ENCODE measurements at places on chromosomes 11 and 22.

GRCh38 chr11:65169164-65169641, 830 bp upstream of the SPDYC start:
- DNase-seq = no peak

DNA sequence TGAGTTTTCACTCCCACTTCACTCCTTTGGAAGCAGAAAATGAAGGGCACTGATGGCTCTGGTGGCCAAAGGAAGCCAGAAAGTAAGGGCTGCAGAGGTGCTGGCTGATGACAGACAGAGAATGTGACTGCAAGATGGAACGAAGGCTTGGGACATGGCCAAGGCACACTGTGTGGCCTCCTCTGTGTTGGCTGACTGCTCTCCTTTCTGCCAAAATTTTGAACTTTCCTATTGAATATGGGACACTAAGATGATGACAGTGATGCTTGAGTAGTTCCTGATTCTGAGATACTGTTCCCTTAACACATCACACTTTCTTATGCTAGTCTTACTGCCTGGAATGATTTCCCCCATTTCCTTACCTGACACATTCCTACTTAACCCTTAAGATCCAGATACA, 156.4 kb downstream of the SWAP70 start:
- DNase-seq = no peak

GRCh38 chr11:62394825-62395538, 23.9 kb upstream of the SCGB1A1 start:
- DNase-seq = peak; percentile 28

DNA sequence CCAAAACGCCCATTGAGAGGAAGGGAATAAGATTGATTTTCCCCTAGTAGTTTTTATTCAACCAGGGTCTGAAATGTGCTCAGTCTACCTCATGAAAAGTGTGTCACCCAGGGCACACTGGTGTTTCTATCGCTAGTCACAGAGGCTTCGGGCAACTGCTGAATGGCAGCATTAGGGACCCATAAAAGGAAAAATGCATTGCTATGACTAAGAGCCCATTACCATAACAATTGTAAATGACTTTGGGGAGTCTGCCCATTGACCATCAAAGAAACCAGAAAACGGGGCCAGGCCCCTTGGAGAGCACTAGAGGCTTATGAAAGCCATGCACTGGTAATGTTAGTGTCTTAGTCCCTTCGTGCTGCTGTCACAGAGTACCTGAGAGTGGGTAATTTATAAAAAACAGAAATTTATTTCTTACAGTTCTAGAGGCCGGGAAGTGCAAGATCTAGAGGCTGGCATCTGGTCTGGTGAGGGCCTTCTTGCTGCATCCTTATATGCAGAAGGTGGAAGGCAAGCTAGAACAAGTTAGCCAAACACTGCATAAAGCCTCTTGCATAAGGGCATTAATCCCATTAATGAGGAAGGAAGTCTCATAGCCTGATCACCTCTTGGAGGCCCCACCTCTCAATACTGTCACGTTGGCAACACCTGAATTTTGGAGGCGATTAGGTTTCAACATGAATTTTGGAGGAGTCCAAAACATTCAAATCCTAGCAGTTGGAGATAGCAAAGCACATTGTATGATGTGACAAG, 306.7 kb downstream of the ST3GAL4 start:
- DNase-seq = no peak

DNA sequence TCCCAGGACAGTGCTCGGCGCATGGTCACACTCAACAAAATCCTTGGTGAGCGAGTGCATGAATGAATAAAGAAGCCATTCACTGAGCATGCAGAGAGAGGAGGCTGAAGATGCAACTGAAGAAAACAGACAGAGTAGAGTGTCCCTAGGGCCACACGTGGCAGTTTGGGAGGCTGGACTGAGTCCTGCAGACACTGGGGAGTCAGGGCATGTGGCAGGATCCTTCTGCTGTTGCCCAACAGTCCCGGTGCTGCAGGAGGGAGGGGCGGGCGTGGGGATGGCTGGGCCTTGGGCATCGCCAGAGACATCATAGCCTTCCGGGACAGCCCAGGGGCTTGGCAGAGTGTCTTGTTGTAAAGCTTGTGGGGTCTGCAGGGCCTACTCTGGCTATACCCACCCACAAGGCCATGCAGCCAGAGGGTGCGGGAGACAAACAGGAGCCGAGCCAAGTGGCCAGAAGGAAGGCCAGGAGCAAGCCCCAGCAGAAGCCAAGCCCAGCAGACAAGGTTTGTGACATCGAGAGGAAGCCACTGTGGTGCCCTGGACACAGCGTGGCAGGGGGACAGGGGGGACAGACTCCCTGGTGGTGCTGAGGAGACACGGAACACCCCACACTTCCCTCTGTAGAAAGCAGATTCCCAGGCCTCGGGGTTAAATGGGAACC, 26.7 kb upstream of the FBLN1 start:
- no peak for DNase-seq

- DNase-seq = peak; percentile 5
These were observed 87.0 kb upstream of the BLID start for GRCh38 chr11:122202951-122203456.

- no peak for DNase-seq
These were observed 30.8 kb upstream of the SORL1 start for GRCh38 chr11:121421149-121421901.

DNA sequence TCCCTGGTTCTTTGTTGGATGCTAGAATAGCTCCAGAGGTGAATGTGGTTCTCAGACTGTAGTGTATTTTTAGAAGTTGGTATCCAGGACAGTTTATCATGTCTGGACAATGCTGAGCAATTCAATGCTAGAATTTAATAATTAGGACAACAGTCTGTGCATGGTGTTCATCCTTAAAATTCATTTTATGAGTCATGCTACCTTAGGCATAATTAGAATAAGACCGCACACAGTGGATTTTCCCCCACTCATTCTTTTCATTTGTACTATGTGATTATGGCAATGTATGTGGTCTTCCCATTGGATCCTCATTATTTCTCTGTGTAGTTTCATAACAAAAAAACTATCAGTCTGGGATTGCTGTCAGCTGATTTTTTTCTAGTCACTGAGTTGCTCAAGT, 196.7 kb downstream of the ARHGAP42 start:
- DNase-seq = no peak

DNA sequence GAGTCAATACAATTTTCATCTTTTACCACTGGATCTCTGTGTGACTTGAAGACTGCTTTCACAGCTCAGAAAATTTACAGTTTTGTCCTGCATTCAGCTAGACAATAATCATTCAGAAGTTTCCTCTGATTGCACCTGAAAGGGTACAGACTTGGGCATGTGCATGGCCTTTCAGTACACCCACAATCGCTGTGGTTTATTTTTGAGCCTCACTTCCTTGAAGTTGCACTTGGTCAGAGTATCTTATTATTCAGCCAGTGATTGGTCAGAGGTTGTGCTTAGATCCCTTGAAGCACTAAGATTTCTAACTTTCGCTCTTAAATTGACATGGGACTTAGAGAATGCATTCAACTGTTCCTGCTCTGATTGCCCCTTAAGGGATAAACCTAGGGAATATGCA, 508.2 kb downstream of the FAM181B start:
- DNase-seq = no peak

GRCh38 chr11:78841456-78842060, 266.9 kb upstream of the NARS2 start:
- DNase-seq = no peak

DNA sequence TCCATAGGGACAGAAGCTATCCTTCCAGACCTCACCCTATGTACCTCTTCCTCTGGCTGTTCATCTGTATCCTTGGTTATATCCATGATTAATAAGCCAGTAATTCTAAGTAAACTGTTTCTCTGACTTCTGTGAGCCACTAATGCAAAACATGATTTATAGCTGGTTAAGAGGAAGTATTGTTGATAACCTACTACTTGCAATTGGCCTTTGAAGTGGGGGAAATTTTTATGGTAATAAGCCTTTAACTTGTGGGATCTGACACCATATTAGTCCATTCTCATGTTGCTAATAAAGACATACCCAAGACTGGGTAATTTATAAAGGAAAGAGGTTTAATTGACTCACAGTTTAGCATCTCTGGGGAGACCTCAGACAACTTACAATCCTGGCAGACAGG, 21.9 kb downstream of the CASP12 start:
- no peak for DNase-seq

GRCh38 chr11:63599211-63600122, 14.8 kb downstream of the PLAAT3 start:
- no peak for DNase-seq

DNA sequence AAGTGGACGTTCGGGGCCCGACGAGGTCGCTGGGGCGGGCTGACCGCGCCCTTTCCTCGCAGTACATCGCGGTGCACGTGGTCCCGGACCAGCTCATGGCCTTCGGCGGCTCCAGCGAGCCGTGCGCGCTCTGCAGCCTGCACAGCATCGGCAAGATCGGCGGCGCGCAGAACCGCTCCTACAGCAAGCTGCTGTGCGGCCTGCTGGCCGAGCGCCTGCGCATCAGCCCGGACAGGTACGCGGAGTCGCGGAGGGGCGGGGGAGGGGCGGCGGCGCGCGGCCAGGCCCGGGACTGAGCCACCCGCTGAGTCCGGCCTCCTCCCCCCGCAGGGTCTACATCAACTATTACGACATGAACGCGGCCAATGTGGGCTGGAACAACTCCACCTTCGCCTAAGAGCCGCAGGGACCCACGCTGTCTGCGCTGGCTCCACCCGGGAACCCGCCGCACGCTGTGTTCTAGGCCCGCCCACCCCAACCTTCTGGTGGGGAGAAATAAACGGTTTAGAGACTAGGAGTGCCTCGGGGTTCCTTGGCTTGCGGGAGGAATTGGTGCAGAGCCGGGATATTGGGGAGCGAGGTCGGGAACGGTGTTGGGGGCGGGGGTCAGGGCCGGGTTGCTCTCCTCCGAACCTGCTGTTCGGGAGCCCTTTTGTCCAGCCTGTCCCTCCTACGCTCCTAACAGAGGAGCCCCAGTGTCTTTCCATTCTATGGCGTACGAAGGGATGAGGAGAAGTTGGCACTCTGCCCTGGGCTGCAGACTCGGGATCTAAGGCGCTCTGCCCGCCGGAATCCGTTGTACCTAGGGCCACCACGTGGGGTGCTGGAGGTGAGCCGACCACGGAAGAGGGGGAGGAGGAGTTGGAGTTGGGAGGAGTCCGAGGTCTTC, 771 bp downstream of the MIF start:
- DNase-seq = peak; percentile 58

- DNase-seq = peak; percentile 72
These were observed 3.4 kb downstream of the TIMM10 start for GRCh38 chr11:57527056-57527631.

- no peak for DNase-seq
These were observed 4.4 kb downstream of the AHNAK start for GRCh38 chr11:62542111-62542745.

- DNase-seq = no peak
These were observed 12.8 kb downstream of the AP1B1 start for GRCh38 chr22:29375398-29376076.

GRCh38 chr22:30210235-30210909, 36.2 kb downstream of the LIF start:
- no peak for DNase-seq

DNA sequence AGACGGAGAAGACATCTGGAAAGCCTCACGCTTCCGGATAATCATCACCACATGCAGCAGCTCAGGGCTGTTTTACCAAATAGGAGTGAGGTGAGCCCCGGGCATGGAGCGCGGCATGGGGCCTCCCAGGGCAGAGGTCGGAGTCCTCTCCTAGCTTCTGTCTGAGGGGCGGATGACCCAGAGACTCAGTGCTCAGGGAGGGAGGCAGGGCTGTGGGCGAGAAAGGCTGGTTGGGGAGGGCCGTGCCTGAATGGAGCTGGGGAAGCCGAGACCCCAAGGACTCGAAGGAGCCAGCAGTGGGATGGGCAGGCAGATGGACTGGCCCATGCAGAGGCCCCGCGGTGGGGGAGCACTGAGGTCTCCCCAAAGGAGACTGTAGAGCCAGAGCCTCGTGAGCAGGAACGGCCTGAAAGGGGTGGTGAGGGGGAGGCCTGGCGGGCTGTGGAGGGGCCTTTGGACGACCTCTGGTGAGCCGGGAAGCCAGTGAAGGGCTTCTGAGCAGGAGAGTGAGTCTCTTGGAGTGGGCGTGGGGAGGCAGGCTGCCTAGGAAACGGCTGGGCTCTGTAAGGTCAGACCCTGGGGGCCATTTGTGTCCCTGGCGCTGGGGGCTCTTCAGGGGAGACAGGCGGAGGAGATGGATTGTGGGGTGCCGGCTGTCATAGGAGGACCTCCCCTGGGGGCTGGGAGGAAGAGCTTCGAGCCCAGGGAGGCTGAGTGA, 24.7 kb upstream of the PANX2 start:
- DNase-seq = no peak

DNA sequence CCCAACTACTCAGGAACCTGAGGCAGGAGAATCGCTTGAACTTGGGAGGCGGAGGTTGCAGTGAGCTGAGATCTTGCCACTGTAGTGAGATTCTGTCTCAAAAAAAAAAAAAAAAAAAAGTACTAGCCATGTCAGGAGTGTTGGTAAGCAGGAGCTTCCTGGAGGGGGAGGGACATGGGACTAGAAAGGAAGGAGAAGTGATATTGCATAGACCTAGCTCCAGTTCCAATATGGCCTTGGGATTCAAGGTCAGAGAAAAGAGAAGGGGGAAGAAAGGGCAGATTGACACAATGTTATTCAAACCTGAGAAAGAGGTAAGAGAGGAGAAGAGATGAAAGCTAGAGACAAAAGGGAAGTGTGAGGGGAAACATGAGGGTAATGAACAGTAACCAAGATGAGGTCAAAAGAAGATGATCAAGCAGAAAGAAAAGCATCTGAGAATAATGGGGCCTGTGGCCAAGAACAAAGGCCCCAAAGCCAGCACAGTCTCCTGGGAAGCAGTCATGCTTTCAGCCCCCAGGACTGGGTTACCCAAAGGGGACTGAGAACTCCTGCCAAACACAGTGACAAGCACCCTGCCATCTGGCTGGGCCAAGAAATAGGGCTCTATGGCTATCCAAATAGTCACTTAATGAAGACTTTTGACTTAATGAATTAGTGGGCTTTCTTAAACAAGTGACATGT, 51.7 kb upstream of the FTH1 start:
- no peak for DNase-seq

DNA sequence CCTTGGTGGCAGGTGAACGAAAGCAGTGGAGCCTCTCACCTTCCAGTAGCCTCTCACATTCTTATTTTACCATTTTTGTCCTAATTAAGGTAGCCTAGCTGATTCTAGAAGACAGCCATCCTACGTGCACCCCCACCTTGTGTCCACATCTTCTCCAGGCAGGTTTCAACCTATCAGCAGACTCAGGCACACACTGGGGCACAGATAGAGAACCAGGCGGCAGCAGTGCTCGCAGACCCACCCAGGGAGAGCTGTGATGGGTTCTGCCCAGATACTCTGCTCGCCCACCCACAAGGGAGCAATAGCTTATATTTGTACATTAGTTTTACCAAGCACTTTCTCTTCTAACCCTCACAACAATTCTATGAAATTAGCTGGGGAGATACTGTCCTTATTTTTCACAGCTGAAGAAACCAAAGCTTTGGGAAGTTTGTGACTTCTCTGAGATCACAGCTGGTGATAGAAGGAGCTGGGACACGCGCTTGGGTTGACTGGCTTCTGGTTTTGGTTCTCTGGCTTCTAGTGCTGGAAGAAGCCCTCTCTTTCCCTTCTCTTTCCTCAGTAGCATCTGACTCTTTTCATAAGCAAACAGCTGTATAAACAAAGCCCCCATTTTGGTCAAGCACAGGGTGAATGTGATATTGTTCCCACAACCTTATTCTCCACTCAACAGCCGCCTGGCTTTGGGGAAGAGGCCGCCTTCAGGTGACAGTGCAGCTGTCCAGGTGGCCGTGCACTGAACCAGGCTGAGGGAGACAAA, 36.9 kb downstream of the PPP2R1B start:
- DNase-seq = no peak

- no peak for DNase-seq
These were observed 14.3 kb downstream of the ARFGAP3 start for GRCh38 chr22:42842658-42843370.

GRCh38 chr22:24060375-24060788, 49.3 kb downstream of the CABIN1 start:
- no peak for DNase-seq

All from activated T-cell treated with anti-CD3 and anti-CD28 coated beads, Interleukin-2, amount 50 U/mL, for 4 hours (primary cell).